NCI-H2029 (cell line): ENCODE measurements at places on chromosomes 5 and 9.

- no peak for DNase-seq
These were observed 18.5 kb downstream of the LHX3 start for GRCh38 chr9:136186386-136186785.

- no peak for DNase-seq
These were observed 33.7 kb downstream of the CAMK2A start for GRCh38 chr5:150255659-150256409.

GRCh38 chr5:98847054-98847453, 73.6 kb downstream of the RGMB start:
- DNase-seq, result no peak

DNA sequence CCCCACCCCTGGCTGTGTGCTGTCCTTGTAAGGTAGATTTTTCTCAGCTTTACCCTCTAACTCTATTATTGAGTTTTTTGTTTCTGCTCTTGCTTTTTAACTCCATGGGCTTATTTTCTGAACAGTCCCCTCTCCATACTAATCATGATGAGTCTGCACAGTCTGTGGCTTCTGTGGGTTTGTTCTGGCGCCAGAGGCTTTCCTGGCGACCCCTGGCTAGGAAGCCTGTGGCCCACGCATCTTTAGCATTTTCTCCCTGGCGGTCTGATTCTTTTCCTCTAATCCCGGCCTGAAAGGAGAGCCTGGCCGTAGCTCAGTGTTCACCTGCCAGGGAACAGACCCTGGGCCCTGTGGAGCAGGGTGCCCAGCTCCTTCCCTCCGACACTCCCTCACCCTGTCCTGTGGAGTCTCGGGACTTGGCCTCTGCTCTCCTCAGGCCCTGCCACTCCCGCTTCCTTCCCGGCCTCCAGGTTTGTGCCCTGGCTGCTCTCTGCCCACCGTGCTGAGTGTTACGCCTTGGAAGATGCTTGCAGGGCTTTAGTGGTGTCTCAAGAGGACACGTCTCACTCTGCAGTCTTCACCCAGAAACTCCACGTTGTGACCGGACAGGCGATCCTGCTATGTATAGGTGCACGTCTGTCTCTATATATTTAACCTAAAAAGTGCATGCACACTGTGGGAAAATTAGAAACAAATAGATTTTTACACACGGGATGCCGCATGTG, 31.7 kb upstream of the LRRC14B start:
- no peak for DNase-seq

DNA sequence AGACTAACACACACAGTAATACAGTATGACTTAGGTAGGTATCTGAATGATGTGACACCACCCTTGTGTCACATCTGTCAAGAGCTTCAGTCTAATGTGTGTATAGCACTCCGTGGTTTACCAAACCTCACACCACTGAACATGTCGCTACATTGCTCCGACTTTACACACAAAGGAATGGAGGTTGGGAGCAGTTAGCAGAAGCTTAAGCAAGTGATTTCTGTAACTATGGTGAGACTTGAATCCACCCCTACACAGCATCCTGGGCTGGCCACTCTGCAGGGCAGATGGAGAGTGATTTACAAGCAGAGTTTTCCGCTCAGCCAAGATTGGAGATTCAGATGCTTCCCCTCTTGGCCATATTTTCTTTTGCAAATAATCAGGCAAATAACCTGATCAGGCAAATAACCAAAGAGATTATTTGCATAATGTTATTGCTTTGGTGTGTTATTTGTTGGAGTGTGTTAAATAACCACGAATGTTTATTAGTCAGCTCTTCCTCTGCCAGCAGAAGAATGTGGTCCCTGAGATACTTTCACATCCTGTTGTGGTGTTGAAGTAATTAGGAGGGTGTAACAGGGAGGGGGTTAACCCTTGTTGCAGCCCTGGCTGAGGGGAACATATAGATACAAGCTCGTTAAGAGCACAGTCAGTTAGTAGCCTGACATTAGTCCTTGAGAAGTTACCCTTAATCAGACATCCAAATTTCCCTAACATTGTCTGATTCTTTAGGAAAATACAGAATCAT, 92.8 kb downstream of the SNX18 start:
- DNase-seq, result no peak

GRCh38 chr5:54904425-54904824, 81.0 kb downstream of the ESM1 start:
- no peak for DNase-seq

- DNase-seq, result peak; percentile 53
These were observed 50.1 kb downstream of the PPARGC1B start for GRCh38 chr5:149780043-149780737.

DNA sequence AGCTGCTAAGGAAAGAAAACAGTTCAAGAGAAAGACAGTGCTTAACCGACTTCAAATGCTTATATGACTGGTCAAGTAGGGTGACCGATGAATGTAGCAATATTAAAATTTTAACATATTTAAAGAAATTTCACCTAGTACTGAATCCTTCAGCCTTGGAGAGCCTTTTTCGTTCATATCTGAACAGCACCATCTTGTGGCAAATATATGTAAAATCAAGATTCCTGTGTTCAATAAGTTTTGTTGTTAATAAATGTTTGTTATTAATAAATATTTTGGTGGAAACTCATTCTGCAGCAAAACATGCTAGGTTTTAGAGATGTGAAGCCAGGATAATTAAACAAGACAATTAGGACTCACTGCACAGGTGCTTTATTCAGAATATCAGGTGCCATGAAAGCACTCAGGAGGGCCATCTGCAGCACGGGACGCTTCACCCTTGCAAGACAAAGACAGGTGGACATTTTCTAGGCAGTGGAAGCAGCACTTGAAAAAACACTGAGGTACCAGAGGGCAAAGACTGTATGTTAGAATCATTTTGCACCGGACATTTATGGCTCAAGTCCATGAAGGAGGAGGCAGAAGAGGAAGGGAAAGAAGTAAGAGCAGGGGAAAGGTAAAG, 15.6 kb downstream of the TICAM2 start:
- peak; percentile 26 for DNase-seq

DNA sequence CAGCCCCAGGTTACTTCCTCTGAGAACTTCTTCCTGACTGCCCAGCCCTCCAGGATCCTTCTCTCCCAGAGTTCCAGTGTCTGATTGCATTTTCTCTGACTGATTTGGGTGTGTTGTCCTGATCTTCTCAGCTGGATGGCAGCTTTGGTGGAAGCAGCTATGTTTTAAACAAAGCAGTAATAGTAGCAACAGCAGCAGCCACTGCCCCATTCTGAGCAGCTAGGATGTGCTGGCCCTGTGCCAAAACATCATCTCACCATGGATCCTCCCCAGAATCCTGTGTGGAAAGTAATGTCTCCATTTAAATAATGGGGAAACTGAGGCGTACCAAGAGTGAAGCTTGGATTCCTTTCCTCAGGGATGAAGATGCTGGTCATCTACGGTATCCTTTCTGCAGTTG, 46.4 kb upstream of the PSD2 start:
- DNase-seq, result no peak

GRCh38 chr5:40682154-40683017, 2.7 kb downstream of the PTGER4 start:
- no peak for DNase-seq

DNA sequence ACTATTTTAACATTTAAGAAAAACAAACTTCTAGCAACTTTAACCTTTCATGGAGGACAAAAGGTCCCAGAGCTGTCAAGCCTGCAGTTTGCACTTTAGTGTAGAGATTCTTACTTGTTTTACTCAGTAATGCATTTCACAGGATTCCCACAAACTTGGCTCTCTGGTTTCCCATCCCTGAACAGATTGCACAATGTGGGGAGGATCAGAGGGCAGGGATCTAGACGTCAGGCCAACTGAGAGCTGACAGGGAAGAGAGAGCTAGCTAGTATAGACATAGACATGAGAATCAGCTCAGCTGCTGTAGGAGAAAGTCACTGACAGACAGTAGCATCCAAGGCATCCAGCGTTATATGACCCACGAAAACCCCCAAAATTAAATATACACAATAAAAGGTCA, 20.9 kb upstream of the BNIP1 start:
- no peak for DNase-seq

- DNase-seq, result no peak
These were observed 68.3 kb downstream of the CHSY3 start for GRCh38 chr5:129972465-129973141.
